Parietal lobe (tissue), 2 donors: ENCODE measurements at places on chromosomes 3 and 15. TPM values are rescaled to one million over a fixed set of nuclear protein-coding genes. Genes with fewer than 3 reads are reported as not detected.

Gene KNL1
- total RNA-seq: 10.6 TPM

Gene CACNA2D3
- total RNA-seq: 16.6 TPM

Gene SLC2A2
- total RNA-seq: not detected

Gene NSMCE3
- 11.0 TPM for total RNA-seq

Gene TIMP4
- 3.4 TPM for total RNA-seq

Gene BFSP2
- 2.5 TPM for total RNA-seq

Gene GMNC
- total RNA-seq: 0.63 TPM

Gene BNC1
- total RNA-seq: not detected

Gene FAM3D
- not detected for total RNA-seq

Gene LMOD3
- not detected for total RNA-seq

Gene ATP8B4
- 5.0 TPM for total RNA-seq

Gene ST6GAL1
- total RNA-seq: 110 TPM

Gene FHIT
- total RNA-seq: 4.7 TPM

Gene PLAAT1
- 7.8 TPM for total RNA-seq

Gene TM4SF4
- total RNA-seq: not detected

Gene ATP13A5
- 0.63 TPM for total RNA-seq

Gene ADCY5
- 39.8 TPM for total RNA-seq

Gene PRSS50
- total RNA-seq: 0.31 TPM

Gene ZNF385D
- 23.2 TPM for total RNA-seq

Gene ASB14
- total RNA-seq: not detected

Gene NPAP1
- total RNA-seq: 0.94 TPM

Gene ZNF774
- 11.6 TPM for total RNA-seq

Gene CDV3
- 87.0 TPM for total RNA-seq

Gene ANAPC13
- total RNA-seq: 39.1 TPM

Gene DUOXA2
- total RNA-seq: not detected

Gene TRPM1
- total RNA-seq: not detected

Gene HYAL1
- 2.8 TPM for total RNA-seq

Gene HYKK
- total RNA-seq: 1.3 TPM

Gene SEMA3F
- 11.3 TPM for total RNA-seq

Gene CTXN2
- total RNA-seq: 0.63 TPM

Gene CA12
- total RNA-seq: 11.6 TPM

Gene GRIP2
- total RNA-seq: 22.5 TPM

Gene BUB1B
- total RNA-seq: 8.8 TPM

Gene CLRN1
- not detected for total RNA-seq

Gene PSTPIP1
- not detected for total RNA-seq
